ENCODE measurements at places on chromosomes 1 and 21. TPM values are rescaled to one million over a fixed set of nuclear protein-coding genes. Genes with fewer than 3 reads are reported as not detected.

DNA sequence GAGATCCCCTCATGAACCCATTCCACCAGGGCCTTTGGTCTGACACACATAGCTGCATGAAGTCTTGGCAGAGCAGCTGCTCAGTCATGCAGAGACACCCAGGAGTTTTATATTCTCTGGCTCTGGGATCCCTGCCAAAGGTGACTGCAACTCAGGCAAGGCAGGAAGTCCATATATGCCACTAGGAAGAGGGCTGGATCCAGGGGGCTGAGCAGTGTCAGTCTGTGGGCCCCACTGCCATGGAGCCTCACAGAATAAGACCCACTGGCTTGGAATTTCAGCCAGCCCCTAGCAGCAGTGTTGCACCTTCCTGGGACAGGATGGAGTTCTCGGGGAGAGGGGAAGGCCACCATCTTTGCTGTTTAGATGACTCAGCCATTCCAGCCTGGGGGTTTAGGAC is 199.7 kb downstream of the TBX15 start:
- H3K27me3 ChIP-seq: no peaks in the 10 kb centered on the region
- H3K4me3 ChIP-seq: no peak overlapping the region
- peaks cover 15% of the 10 kb centered on the region for H3K4me1 ChIP-seq

DNA sequence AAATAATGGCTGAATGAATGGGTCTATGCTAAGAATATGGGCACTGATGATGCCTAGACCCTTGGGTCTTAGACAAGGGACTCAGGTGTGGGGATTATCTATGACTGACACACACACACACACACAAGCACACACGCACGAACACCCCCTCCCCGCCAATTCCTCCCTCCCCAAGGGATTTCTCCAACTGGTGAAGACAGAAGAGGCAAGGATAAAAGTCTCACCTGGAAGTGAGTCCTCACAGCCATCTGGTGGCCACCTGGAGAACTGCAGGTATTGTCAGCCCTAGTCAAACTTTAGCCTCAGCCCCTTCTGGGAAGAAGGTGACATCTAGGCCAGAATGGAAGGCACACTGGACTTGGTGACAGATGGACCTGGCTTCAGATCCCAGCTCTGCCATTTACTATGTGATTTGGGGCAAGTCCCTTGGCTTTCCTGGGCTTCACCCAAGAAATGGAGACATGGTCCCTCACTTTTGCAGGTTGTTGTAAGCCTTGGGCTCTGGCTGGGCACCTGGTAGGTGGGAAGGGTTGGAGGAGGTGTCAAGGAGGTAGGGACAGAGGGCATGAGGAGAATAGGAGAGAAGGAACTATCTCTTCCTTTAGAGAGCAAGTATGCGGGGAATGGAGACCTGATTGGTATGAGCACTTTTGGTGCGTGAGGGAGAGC is 4.0 kb upstream of the GPR3 start:
- H3K27me3 ChIP-seq: peaks cover 3% of the 10 kb centered on the region
- no peaks in the 10 kb centered on the region for H3K36me3 ChIP-seq
- H3K4me1 ChIP-seq: peaks cover 17% of the 10 kb centered on the region
- H3K4me3 ChIP-seq: no peak overlapping the region

DNA sequence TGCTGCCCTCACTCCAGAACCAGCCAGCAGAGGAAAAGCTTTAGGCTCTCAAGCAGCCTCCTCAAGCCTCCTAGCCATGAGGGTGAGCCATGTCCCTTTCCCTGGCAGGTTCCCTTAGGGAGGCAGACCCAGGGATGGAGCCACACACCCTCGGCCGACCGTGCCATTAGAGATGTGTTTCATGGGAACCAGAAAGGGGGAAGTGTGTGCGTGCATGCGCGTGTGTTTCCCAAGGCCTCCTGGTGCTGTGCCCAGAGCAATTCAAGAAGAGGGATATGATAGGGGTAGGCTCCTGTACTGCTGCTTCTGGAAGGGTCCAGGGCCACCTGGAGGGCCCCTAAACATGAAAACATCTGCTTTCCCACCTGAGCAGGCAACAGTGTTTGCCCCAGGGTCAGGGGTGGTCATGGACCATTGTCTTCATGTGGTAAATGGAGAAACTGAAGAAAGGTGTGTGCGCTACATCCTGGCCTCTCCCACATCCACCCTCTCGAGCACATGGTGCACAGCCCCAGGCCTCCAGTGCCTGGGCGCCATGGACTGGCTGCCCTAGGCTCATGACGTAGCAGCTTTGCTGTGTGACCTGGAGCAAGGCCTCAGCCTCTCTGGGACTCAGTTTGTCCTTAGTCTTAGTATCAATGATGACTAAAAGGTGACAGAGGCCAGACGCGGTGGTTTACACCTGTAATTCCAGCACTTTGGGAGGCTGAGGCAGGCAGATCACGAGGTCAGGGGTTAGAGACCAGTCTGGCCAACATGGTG is 48.1 kb downstream of the SYF2 start:
- no peaks in the 10 kb centered on the region for H3K36me3 ChIP-seq
- peaks cover 11% of the 10 kb centered on the region for H3K27me3 ChIP-seq
- no peak overlapping the region for H3K4me3 ChIP-seq
- H3K27ac ChIP-seq: no peak overlapping the region
- peaks cover 6% of the 10 kb centered on the region for H3K4me1 ChIP-seq

HES3 gene
- total RNA-seq: not detected

GRCh38 chr21:44730028-44730395 is 18.6 kb upstream of the TSPEAR start:
- peak; percentile 67 for DNase-seq
- no peak overlapping the region for H3K4me3 ChIP-seq
- H3K27ac ChIP-seq: no peak overlapping the region
- no peaks in the 10 kb centered on the region for H3K36me3 ChIP-seq
- H3K27me3 ChIP-seq: peaks cover 14% of the 10 kb centered on the region

PTCH2 gene
- 0.36 TPM for total RNA-seq

GRCh38 chr1:23594927-23595353 is 35.6 kb upstream of the ID3 start:
- no peak for DNase-seq
- no peaks in the 10 kb centered on the region for H3K36me3 ChIP-seq
- no peak overlapping the region for H3K4me3 ChIP-seq
- peaks cover 4% of the 10 kb centered on the region for H3K4me1 ChIP-seq
- no peak overlapping the region for H3K27ac ChIP-seq

- no peak for DNase-seq
- H3K4me1 ChIP-seq: peaks cover 3% of the 10 kb centered on the region
- H3K27ac ChIP-seq: no peak overlapping the region
- H3K4me3 ChIP-seq: no peak overlapping the region
Measured at GRCh38 chr1:224058303-224058702, 55.6 kb upstream of the FBXO28 start.

GRCh38 chr1:110948038-110948810 is 15.5 kb downstream of the LRIF1 start:
- no peaks in the 10 kb centered on the region for H3K4me1 ChIP-seq

HORMAD1 gene
- 0.59 TPM for total RNA-seq

All from osteoblast (primary cell).